ENCODE measurements at places on chromosomes 5 and 9.
A peak's percentile ranks its signal among the peaks of the same experiment; 100 is the strongest.

DNA sequence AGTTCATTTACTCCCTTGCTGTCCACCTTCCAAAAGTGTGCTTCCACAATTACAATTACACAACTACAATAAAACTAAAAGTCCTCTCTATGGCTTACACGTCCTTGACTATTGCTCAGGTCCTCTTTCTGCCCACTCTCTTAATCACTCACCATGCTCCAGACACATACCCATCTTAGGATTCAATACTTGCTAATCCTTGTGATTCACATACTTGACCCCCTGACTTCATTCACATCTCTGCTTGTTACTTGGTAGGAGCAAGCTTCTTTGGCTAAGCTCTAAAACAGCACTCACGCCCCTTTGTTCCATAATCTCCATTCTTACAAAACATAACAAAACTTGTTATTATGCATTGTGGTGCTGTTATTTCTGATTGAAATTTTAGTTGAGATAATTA lies 215.8 kb downstream of the EDIL3 start:
- DNase-seq, result no peak

- peak; percentile 32 for DNase-seq
Measured at GRCh38 chr9:88990729-88991065, 571 bp upstream of the S1PR3 start.

DNA sequence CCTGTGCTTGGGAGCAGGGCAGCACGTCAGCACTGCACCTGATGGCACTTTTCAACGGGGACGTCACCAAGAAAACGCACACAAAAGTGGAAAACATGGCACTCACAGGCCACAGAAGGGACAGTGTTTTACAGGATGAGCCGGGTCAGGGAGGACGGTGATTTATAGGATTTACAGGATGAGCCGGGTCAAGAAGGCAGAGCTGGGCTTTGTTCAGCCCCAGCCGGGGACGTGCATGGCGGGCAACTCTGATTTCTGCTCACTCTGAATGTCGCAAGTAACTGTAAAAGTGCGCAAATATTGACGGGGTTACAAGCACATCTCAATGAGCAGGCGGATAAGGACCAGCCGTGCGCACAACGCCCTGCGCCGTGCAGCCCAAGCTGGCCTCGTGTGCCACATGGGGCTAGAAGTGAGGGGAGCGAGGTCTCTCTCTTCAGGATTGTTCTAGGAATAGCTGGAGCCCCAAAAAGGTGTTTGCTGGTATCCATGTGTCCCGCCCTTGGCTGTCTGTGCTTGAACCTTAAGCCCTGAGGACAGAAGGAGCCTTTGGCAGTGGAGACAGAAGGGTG lies 16.4 kb downstream of the SLC6A18 start:
- no peak for DNase-seq

DNA sequence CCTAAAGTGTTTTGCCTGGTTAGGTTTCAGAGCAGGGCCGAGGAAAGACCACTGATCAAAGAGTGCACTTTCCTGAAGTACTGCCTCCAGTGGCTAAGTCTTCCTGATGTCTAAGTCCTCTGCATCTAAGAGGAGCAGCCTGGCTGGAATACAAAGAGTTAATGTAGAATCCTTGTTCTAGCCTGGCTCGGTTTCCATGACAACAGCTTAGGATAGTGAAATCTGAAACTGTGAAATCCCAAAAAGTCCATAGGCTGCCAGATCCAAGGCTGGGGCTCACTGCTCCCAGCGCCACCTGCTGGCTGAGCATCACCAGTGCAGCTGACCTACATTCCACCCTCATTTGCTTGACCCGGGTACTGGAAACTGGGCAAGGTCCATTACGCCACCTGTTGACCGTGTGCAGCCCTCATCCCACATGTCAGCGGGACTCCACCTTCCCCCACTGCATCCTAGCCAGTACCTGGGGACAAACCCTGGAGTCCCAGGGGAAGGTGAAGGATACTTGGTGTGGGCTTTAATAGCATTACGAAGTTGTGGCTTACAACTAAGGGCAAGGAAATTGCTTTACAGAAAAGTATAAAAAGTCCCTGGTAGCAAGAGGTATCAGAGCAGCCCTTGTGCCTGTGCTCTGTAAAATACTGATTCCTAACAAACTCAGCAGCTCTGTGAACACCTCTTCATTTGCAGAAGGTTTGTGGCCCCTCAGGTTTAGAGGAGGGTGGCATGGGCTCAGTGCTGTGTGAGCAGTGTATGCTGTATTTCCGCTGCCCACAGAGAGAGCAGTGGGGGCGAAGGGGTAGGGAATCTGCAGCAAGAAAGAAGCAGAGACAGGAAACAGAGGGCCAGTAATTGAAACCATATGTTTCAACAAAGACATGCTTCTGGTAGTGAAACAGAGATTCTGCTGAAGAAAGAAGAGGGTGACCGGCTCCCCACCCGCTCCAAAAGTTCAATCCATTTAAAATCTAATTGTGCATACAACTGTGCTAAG lies 36.0 kb downstream of the PCDHGC5 start:
- peak; percentile 98 for DNase-seq

DNA sequence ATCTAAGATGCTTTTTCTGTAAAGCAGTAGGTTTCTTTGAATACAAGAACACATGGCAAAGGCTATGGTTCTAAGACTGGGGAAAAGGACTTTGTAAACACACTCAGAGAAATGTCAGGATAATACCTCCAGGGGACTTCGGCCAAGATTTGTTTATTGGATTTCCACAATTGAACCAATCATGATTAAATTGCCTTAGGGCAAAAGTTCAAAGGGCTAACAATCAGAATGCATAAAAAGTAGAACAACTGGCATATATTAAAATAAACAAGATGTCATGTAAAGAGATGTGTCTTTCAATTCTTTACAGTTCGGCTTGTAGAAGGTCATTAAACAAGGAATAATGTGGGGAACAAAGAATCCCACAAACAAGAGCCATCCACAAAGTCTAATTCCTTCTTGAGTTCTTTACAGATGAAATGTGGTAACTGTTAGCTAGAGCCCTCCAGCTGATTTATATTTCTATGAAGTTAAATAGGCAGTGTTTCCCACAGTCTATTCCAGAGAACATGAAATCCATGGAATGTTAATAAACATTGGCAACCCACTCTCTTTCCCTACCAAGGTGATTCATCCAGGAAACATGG lies 565.5 kb downstream of the ZNF608 start:
- peak; percentile 74 for DNase-seq

DNA sequence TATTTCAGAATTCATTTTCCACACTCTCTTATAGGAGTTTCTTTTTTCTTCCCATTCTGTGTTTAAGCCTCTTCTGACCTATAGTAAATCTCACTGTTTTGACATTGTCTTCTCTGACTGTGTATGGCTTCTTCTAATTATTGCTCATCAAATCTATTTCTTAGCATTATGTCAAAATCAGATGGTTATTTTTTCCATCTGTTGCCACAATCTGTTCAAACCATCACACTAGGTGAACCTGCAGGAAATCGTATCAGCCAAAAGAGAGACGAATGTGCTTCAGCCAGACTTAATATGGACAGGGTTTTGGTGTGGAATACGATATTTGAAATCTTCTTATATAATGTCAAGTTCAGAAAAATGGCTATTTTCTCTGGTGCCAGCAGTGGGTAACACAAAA lies 15.9 kb upstream of the SEMA4D start:
- no peak for DNase-seq

- DNase-seq, result peak; percentile 22
Measured at GRCh38 chr5:56099346-56099745, 104.6 kb upstream of the IL6ST start.

GRCh38 chr5:163387589-163388343 lies 49.6 kb upstream of the CCNG1 start:
- DNase-seq, result no peak

- no peak for DNase-seq
Measured at GRCh38 chr5:148091991-148092964, 28.5 kb downstream of the SPINK5 start.

DNA sequence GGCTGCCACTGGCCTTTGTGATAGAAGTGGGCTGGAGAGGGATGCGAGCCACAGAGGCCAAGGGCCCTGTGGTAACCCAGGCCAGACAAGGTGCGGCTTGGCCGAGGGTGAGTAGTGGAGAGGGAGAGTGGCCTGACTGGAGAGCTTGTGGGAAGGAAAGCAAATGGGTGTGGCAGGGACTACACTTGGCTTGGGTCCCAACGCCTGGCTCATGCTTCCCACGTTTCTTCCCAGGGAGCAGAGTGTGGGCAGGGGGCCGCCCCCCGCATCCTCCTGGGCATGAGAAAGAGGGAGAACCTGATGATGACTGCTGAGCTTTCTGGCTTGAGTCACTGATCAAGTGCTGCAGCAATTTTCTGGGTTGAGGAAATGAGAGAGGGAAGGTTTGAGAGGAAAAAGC lies 95.7 kb downstream of the ANKH start:
- no peak for DNase-seq

DNA sequence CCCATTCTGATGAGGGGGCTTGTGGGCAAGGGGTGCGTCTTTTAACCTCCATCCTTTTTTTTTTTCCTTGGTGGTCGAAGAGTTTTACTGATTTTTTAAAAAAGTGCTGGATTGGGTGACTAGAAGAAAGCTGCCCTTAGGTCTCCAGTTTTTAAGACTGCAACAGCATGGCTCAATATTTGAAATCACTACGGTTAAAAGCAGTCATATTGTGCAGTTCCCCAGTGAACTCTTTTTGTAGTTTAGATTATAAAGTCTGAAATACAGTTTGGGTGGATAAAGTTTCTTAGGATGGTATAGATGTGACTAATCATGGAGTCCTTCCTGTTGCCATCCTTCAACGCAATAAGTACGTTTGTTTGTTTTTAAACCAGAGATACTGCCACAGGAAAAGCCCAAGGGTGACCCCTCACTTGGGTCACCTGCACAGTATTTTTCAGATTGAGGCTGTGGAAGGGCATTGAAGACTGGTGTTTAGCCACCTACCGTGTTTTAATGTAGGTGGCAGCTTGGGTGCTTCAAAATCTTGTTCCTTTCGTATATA lies 520 bp upstream of the DHFR start:
- no peak for DNase-seq

DNA sequence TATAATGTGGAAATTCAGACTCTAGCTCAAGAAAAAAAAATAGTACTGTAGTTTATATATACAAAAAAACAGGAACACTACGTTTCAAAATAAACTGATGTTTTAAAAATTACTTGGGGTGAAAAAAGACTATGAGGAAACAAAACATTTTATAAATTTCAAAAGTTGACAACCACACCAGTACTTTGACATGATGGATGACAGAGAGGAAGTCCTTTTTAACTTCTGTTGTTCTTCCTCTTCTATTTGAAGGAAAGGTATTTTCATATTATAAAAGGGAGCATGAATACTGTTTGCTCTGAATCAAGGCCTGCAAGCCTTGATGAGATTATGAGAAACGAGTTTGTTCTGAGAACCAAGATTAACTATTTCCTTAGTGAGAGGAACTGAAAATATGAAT lies 456.9 kb downstream of the TAF11L14 start:
- DNase-seq, result no peak

DNA sequence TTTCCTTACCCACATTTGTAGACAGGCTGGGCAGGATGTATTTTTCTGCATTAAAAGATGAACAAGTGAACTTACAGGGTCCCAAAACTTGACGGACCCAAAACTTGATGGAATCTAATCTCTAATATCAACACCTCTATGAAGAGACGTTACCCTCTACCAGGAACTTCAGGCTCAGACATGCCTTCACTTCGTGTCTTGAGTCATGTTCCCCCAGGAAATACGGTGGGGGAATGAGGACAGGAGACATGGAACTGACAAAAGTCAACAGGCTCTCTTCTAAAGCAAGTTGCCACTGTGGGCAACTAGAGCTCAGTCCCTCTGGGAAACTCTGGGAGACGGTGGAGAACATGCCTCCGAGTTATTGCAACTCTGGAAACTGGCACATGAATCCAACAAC lies 196.1 kb downstream of the PAPPA start:
- DNase-seq, result no peak

GRCh38 chr5:142547445-142548380 lies 138.2 kb downstream of the FGF1 start:
- DNase-seq, result no peak

DNA sequence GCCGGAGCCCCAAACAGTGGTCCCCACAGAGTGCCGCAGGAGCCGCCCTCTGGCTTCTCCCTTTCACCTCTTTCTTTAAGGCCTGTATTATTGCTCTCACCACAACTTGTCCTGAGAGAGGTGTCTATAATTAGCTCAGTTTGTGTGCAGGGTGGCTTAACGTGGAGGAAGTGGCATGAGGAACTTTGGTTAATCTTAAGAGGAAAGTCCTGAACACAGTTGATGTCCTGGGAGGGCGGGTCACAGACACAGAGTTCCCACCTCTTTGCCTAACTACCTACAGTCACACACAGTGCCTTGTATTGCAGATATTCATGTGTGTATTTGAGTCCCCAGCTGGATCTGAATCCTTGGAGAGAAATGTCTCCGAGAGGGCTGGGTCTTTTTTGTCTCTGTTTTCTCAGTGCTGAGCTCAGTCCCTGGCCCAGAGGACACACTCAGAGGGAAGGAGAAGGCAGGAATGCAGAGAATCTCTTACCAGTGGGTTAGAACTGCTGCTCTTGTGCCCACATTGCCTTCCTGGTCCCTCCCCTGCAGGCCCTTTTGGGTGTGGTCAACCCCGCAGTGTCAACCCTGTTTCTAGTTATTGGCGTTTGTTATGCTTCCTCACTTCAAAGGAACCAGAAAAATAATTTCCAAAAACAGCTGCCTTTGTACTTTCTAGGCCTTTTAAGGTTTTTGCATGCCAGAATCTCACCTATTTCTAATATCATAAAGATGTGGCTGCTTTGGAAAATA lies 392.5 kb downstream of the KDM4C start:
- no peak for DNase-seq

- peak; percentile 38 for DNase-seq
Measured at GRCh38 chr9:5698810-5699556, 70.1 kb downstream of the RIC1 start.

DNA sequence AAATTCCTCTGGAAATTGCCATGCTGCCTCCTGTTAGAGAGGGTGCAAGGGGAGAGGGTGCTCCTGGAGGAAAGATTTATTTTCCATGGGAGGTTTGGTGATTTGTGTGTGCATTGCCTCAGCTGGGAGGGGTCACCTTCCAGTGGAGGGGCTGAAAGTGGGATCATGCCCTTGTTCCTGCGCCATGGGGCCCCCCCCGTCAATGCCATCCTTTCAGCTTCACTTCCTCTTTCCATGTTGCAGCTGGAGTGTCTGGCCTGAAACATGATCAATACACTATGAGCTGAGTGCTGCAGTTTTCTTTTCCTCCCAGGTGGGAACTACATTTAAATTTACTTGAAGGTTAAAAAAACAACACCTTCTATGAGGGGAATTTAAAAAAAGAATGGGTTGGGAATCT lies 176.8 kb downstream of the MELK start:
- no peak for DNase-seq

All from astrocyte of the hippocampus (primary cell).